ENCODE measurements at places on chromosomes 6 and 20. TPM values are rescaled to one million over a fixed set of nuclear protein-coding genes. Genes with fewer than 3 reads are reported as not detected.

DNA sequence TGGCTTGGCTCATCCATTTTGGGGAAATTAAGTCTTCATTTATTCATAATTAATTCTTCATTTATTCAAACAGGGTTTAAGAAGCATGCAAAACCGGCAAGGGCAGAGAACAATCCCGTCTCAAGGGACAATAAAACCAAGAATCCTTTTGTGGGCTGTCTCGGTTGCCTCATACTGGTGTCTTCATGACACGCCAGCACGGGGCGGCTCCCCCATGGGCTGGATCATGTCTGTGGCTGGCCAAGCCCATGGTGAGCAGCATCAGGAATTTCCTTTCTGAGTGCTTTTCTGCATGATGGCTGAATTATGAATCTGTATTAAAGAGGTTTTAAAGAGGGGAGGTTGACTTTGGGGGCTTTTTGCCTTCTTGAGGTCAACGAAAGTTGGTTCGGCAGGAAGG lies 38.3 kb upstream of the DUSP22 start:
- DNase-seq: no peak

DNA sequence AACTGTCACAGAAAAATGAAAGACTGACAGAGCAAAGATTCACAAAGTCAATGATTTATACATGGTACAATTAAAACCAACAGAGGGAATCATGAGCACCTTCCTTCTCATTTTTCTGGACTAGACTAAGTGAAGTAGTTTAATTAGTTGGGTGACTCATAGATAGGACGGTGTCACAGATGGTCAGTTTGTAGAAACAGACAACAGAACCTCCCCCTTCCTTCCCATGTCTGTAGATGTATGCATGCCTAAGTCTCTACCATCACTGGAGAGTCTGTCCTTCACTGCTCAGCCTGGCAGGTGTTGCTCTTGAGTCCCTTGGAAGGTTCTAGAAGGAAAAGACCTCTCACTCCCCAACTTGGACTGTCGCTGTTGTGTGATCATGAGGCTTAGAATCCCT lies 75.4 kb upstream of the EEF1E1 start:
- DNase-seq: no peak

DNA sequence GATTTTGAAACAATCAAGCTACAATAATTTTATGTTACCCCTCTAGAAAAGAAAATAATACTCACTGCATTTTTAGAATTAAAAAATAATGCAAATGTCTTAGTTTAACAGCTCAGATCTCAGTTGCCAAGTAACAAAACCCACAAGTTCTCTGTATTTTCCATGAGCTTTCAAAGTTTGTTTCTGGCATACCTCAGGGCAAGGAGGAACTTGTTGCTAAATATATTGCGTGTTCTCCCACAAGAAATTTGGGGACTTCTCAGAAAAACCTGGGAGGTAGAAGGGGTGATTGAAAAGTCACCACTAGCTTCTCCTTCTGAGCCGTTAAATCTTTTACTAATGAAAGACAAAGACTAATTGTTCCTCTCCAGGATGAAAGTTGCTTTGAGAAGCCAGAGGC lies 236.8 kb upstream of the MARCKS start:
- no peak for DNase-seq

DNA sequence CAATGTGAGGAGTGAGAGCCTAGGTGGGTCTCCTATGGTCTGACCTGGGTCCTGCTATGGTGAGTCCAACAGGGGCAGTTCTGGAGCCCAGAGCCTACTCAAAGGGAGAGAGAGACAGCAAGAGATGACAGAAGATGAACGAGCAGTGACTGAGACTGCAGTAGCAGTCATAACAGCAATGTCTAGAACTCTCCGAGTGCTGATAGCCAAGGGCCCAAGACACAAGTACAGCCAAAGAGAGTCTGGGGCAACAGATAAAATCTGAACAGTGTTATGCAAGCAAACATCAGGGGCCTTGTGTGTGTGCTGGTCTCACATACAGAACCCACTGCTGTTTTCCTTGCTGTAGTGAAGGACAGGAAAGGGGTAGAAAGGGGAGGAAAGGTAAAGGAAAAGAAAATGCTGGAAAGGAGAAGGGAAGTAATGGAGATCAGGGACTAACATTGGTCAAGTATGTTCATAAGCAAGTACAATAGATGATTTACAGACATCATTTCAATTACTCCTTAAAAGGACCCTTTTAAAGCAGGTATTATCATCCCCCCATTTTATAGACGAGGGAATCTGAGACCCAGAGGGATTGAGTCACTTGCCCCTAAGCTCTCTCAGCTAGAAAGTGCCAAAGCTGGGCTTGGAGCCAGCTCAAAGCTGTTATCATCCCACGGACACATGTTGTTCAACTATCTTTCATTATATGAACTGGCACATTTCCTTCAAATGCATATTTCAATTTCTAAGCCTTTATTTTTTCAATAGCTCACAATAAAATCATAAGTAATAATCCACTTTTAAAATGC lies 182.3 kb upstream of the RAB32 start:
- DNase-seq: no peak

DNA sequence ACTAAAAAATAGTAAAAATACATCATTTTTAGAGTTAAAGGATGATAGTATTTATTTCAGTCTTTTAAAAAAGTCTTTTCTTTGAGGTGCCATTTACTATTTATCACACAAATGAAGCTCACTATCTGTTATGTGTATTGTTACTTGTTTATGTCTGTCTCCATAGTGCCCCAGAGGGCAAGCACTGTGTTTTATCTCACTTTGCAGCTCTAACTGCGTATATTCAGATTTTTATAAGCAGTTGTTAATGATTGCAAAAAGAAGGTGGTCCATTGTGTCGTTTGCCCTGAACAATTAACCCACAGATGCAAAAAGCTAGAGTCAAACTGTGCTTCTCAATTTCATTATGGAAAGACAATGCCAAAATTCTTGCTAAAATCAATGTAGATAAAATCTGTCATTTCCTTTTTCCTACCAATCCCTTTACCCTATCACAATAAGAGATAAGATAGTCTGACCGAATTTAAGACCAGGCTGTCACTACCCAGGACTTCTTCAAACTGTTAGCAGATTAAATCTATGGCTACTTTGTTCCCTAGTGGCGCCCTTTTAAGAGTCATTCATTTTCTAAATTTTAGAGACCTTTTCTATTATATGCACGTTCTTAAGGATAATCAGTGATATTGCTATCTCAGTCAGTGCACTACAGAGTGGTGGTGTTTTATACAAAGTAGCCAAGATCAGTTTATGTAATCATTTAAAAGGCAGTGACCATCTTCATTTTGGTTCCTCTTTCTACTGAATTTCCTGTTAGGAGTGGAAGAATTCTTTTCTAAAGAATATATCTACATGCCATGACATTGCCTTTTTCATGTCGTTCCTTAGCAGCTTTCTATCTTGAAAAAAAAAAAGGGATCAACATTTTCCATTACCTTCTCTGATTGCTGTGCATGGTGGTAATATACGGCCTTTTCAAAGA lies 133.1 kb upstream of the PRDM1 start:
- DNase-seq: no peak

GRCh38 chr20:36128463-36129159 lies 25.9 kb upstream of the EPB41L1 start:
- no peak for DNase-seq

GRCh38 chr6:52388790-52389189 lies 26.8 kb downstream of the PAQR8 start:
- no peak for DNase-seq

DNA sequence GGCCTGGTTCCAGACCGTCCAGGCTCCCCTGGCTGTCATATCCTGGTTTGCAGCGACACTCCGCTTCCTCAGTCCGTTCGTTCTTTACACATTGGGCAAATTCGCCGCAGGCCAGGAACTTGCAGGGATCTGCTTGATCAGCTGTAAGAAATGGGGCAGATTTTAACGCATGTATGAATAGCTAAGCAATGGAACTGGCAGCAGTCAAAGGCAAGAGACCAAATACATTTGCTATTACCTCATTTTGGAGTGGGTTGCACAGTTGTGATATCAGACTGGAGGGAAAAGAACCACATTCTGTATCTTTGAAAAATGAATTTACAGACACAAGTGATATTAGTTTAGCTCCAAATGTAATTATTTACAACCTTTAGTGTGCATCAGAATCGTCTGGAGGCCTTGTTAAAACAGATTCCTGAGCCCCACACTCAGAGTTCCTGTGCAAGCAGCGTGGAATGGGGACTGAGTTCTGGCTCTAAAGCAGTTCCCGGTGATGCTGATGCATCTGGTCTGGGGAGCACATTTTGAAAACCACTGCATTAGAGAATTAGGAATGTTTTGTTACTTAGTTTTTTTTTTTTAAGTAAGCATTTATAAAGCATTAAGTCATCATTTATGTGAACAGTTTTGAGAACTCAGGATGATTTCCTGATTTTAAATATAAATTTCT lies 141.3 kb downstream of the IMPG1 start:
- DNase-seq: no peak

GRCh38 chr6:147642458-147642857 lies 134.0 kb downstream of the SAMD5 start:
- no peak for DNase-seq

DNA sequence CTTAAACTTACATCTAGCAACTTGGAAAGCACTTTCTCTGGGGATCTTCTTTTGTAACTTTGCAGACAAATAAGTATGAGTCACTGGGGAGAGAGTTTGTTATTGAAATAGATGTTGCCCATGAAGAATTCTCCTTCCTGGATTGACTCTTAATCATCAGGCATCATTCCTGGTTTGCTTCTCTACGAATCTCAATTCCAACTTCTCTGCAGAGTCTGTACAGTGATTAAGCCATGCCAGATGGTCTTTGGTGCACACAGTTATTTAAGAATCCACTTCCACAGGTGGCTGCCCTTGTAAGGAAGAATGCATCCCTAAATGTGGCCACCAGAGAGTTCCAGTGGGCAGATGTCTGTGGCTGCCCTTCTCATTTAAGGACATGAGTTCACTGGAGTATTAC lies 25.7 kb downstream of the MYCT1 start:
- no peak for DNase-seq

DNA sequence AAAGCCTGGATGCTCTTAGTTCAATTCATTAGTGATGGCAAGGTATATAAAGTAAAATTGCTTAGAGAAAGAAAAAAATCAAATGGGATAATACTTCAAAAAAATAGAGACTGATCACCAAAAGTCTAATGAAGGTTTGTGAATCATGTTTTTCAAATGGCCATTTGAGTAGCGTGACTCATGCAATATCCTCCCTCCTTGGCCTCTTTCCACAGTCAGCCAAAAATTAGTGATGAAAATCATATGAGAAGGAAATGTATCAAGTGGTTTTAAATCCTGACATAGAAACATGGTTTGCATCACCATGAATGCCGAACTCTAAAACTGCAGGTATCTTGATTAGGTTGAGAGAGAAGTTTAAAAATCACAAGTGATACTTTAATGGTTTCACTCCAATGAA lies 1.2 kb upstream of the COL19A1 start:
- DNase-seq: no peak

GRCh38 chr20:1033751-1034414 lies 31.8 kb upstream of the RSPO4 start:
- DNase-seq: no peak

DNA sequence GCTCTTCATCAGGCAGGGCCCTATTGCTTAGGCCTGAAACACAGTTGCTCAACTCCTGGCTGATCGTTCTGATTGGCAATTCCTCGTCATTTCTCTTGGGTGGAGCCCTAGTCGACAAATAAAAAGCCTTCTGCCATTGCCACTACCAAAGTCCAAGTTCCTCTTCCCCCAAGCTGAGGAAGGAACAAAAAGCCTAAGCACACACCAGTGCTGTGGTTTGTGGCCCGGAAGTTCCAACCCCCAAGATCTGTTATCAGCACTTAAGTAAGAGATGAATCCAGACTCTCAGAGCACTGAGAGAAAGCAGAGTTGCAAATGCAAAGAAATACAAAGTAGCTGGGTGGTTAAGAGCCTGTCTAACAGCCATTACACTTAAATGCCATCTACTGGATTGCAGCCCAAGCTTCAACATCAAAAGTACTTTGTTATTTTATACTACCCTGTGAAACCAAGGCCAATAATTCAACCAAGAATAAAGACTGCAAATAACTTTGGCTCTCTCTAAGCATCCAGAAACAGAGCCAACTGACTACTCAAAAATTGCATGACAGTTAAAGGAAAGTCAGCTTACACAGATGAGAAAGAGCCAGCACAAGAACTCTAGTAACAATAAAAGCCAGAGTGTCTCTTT lies 1024.0 kb downstream of the GRIK2 start:
- peak; percentile 4 for DNase-seq

- no peak for DNase-seq
Measured at GRCh38 chr6:26260110-26260637, 104.8 kb upstream of the BTN3A2 start.

GRCh38 chr6:147677647-147678046 lies 169.2 kb downstream of the SAMD5 start:
- DNase-seq: no peak

DNA sequence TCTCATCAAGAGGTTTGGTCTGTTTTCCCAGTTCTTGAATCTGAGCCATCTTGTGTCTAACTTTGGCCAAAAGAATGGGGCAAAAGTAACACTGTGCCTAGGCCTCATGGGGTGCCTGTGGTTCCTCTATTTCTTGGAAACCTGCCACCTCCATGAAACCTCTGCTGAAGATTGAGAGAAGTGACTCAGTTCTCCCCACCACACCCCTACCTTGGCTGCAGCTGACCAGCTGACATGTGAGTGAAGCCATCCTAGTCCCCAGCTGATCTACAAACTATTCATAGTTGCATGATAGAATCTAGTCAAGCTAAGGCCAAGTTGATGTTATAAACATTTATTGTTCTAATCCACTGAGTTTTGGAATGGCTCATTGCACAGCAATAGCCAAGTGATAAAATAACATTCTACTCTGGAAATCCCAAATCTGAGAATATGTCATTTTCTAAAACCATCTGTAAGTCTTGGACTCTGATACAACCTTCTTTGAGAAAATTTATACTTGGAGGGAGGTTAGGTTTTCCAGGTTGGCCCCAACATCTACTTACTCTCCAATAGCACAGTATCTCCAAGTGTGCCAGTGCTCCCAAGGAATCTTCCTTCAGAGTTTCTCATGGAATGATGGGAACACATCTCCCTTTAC lies 107.0 kb upstream of the SMLR1 start:
- no peak for DNase-seq

- DNase-seq: no peak
Measured at GRCh38 chr6:107585815-107586435, 96.0 kb downstream of the SOBP start.

DNA sequence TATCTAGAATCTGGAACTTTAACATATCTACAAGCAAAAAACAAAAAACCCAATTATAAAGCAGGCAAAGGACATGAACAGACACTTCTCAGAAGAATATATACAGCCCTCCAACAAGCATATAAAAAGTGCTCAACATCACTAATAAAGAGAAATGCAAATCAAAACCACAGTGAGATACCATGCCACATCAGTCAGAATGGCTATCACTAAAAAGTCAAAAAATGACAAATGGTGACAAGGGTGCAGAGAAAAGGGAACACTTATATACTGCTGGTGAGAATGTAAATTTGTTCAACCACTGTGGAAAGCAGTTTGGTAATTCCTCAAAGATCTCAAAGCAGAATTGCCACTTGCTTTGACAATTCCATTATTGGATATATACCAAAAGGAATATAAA lies 215.0 kb upstream of the EYS start:
- no peak for DNase-seq

BMP2 gene
- total RNA-seq: 9.8 TPM

RTF2 gene
- 77.0 TPM for total RNA-seq

ACSS2 gene
- total RNA-seq: 43.7 TPM

NKX2-2 gene
- total RNA-seq: not detected

All from HT-29 (cell line).